ENCODE measurements at places on chromosomes 13 and 19.

DNA sequence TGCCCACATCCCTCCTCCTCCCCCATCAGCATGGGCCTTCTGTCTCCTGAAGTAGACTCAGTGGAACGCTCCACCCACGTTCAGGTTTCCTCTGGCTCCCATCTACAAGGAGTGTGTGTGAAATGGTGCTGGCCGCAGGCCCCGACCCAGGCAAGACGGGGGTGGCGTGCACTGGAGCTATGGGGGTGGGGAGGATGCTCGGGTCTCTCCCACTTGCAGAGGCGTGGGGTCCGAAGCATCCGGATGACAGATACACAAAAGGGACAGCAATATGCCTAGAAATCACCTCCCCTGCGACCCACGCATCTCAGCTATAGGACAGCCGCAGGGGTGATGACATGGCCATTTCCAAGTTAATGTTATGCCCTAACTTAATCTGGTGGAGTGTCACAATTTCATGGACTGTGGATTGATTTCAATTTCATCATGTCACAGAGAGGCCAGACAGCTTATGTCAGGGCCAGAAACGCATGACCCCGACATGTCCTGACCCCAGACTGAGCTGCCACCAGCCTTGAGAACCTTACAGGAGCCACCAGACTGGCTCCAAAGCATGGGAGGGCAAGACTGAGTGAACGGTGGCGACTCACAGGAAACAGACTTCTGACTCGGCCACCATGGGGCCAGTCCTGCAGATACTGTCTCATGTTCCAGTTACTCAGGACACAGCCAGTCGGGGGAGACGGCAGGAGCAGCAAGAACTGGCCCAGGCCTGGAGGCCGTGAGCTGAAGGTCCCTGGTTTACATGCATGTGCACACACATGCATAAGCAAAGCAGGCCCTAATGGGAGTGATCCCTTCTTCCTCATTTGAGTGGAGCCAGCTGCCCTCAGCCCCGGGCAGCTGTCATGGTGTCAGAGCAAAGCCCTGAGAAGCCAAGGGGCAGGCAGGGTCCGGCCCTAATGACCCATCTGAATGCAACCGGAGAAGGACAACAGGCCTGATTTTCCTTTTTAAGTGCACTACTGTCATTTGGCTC is 82.2 kb downstream of the SLC7A1 start:
- DNase-seq, result no peak

GRCh38 chr13:68690567-68690966 is 1417.1 kb upstream of the ATXN8OS start:
- no peak for DNase-seq

DNA sequence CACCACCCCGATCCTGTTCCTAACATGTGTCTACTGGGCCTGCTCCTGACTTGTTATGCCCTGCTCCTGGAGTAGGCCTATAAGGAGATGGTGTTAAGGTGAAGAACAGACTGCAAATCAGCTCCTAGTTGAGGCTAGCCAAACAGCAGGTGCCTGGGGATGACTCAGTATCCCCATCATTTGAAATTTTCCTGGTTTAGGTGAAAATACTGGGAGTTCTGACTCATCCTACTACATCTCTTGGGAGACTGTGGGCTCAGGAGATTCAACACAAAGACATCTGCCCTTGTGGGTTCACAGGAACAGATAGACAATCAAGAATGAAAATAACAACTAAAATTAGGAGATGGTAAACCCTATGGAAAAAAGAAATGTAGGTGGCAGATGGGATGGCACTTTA is 41.2 kb downstream of the BRD4 start:
- DNase-seq, result no peak

GRCh38 chr13:78841358-78841963 is 182.5 kb upstream of the OBI1 start:
- DNase-seq, result no peak

- DNase-seq, result no peak
Measured at GRCh38 chr13:100266026-100266425, 177.1 kb downstream of the PCCA start.

- no peak for DNase-seq
Measured at GRCh38 chr19:55255618-55256423, 3.0 kb downstream of the PPP6R1 start.

- no peak for DNase-seq
Measured at GRCh38 chr13:68124437-68125086, 894.4 kb upstream of the PCDH9 start.

DNA sequence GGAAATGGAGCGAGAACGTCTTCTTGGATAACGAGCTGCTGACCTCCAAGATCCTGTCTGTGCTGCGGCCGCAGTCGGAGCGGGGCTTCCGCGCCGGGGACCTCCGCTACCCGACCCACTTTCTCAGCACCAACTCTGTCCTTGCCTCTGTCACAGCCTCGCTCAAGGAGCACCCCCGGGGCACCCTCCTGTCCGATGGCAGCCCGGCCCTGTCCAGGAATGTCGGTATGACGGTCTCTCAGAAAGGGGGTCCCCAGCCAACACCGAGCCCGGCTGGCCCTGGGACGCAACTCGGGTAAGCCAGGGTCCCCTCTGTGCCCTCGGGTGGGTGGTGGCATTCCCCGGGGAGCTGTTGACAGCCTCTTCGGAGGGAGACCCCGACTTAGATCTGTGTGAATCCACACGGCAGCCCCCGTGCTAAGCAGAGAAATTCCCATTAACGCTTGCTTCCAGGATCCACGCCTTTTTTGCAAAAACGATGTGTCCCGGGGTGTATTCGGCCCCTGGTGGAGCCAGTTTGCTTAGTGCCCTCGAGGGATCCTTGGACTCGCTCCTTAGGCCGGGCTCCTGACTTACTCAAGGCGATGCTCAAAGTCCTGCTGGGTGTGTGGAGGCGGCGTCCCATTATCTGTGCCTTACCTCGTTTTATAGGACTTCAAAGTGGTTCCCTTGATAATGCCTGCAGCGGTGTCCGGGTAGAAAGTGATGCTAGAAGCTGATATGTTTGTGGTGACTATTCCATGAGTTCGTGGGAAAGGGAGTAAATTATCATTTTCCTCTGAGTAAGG is 48.5 kb downstream of the PEX11G start:
- no peak for DNase-seq

GRCh38 chr19:3276341-3276799 is 51.9 kb downstream of the CELF5 start:
- no peak for DNase-seq

DNA sequence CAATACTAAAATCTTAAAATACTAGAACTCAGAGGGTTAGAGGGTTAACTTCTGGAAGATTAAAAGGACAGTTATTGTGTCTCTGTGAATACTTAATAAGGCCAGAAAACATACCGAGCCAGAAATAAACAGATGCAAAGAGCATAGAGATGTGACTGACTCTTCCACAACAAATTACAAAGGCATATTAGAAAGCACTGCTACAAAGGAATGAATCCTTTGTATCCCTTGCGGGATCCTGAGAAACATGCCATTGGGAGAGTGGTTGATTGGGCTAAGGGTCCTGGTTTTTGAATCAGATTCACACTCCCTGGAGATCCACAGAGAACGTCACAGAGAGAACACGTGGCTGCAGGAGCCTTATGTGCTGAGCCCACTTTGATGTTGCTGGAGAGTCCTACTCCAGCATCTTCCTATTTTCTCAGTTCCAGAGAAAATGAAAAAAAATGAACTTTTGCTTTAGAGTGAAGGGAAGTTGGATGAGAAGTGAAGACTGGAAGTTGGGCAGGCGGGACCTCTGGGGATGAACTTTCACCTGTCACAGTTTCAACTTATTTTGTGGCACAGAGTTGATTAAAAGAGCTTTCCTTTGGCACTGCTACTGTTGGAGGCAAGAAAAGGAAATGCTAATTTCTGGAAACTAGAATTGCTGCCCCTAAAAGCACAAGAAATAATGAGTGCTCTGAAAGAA is 309.9 kb downstream of the DCT start:
- DNase-seq, result no peak

DNA sequence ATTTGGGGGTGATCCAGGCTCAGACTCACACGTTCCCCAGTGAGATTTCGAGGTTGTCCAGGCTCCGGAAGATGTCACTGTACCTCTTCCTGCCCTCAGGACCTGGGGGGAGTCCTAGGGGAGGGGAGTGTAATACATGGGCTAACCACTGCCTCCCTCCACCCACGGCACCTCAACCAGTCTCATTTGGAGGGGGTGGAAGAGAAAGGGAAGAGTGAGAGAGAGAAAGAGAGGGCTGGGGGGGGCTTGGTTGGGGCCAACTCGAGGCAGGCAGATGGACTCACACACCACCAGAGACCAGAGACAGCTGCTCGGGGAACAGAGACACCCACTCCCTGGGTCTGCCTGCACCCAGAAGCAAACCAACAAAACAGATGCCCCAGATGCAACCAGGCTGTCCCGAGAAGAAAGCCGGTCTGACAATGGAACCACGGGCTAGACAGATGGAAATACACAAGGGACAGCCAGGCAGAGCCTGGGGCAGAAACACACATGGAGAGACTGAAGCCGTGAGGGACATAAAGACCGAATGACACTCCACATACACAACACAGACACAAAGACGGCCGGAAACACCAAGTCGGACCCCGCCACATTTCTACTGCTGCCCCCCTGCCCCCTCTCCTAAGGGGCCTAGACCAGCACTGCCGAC is 825 bp downstream of the GMIP start:
- no peak for DNase-seq

- no peak for DNase-seq
Measured at GRCh38 chr19:1107661-1108261, 4.0 kb downstream of the GPX4 start.

DNA sequence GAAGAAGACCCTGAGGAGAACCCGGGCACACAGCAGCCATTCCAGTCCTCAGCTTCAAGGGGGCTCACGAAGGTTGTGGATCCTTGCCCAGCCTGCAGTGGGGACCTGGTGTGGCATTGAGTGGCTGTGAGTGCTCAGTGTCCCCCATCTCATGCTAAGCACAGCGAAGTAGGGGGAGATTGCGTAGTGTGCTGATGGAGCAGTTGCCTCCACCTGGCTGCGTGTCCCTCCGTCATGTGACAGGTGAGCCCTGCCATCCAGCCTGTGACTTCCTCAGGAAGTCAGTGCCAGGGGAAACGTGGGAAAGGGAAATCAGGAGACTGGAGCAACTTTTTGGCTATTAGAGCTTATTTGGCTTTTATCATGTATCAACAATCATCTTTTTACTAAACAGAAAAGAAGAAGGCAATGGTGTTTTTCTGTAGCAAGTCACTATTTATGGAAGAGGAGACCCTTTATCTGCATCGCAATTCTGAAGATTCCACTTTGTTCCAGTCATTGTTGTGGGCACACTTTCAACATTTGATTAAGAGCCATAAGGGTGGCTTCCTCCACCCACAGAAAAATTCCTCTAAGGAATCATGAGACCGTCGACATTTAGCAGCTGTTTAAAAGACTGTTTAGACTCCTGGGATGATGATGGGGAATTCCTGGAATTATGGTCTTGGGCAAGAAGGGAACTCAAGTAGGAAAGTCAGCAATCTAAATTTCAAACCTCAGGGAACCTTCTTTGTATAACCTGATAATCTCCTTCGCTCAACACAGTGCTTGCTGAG is 126.8 kb upstream of the SPATA13 start:
- no peak for DNase-seq

- DNase-seq, result no peak
Measured at GRCh38 chr19:11995174-11995573, 30.3 kb downstream of the ZNF763 start.

DNA sequence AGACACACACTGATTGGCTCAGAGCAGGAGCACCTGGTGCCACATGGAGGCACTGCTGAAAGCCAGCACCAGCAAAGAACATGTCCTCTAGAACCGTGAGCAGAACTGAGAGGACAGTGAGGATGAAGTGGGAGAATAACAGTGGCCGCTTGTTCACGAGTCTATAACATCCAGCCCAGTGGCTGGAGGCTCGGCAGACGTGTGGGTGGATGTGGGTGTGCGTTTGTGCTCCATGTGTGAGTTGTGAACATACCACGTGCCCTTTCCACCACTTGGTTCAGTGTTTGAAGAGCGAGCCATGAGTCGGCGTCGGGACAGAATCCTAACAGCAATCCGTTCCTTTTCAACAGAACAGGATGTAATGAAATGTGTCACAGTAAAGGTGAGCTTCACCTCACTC is 113.0 kb downstream of the SOX1 start:
- no peak for DNase-seq

Measured in SIG-M5 (cell line).